Stimulated activated CD4-positive, alpha-beta T cell treated with anti-CD3 and anti-CD28 coated beads, Interleukin-2, amount 100 ng/mL, for 4 hours (primary cell): ENCODE measurements at places on chromosomes 16 and 17.

DNA sequence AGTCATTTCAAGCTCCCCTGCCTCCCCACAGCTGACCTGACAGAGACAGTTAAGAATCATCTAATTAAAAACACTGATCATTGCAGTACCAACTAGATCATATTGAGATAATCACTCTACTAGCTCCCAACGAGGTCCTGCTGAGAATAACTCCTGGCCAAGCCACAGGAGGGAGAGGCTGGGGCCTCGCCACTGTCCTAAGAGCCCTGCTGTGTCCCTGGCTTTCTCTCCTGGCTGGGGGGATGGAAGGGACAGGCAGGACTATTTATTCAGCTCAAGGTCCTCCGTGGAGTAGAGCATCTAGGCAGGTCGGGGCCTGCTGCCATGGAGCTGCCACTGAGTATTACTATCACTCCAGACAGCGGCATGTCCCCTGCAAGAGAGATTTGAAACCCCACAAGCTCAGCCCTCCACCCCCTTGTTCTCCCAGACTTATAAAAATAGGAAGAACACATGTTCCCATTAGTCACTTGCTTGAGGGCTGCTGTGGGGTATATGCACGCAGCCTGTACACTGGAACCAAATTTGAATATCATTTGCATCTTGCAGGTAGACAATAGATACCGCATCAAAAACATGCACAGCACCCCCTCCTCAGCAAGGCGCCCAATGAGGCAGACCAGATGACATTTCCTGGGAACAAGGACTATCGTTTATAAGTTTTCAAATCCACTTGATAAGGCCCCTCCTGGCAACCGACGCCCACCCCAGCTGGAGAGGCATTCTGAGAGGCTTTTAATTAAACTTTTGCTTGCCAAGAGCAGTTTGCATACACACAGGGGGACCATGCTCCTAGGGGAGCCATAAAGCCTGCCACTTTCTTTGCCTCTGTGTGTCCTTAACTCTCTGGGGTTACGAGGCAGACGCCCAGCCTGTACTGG is 385.2 kb upstream of the ZFHX3 start:
- no peak for DNase-seq

GRCh38 chr17:37726248-37726647 is 18.6 kb downstream of the HNF1B start:
- DNase-seq: no peak

DNA sequence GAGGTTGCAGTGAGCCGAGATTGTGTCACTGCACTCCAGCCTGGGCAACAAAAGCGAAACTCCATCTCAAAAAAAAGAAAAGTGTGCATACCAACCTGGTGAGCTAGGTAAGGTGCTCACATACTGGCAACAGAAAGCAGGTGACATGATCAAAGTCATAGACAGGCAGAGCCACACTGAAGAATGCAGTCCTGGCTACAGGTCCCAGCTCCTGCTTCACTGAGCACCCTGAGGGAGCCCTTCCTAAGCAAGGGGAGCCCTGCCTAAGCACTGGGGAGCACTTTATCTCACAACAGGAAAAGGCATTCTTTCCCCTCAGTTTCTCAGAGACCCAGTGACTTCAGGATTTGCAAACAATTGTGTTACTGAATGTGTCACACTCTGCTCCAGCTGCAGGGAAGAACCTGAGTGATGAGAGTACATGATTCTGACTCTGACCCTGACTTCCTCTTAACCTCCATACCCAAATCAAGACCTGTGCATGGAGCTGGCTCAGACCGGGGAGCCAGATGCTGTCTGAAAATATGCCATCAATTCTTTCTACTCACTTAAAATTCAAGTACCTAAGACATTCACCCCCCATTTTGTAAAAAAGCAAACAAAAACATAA is 40.5 kb downstream of the ANKRD11 start:
- DNase-seq: no peak

GRCh38 chr16:4115209-4115948 is 863 bp downstream of the ADCY9 start:
- DNase-seq: peak; percentile 15

DNA sequence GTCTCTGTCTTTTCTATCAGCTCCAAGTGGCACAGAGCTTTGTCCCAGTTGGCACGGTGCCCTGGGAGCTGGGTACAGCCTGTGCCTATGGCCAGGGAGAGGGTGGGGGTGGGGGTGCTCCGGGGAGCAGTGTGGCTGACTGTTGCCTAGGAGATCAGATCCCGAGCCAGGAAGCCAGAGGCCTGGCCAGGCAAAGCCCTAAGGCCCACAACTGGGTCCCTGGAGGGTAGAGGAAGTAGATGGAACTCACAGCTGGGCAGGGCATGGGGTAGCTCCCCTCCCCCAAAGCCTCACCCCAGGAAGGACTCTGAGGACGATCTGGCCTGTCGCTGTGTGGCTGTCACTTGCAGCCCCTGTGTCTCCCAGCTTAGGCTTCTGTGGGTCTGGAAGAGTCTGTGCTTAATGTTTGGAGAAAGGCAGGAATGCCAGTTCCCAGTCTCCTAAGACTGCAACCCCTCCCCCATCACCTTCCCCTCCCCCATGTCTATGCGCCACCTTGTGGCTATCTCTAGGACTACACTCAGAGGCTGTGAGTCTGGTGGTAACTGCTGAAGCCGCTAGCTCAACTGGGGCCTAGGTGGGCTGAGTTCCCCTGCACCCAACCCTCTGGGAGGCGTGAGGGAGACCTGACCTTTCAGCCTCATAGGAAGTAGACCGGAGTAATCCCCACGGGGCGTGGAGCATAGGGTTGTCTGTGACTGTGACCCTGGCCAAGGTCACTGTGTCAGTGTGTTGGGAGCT is 12.6 kb downstream of the THRA start:
- peak; percentile 61 for DNase-seq

DNA sequence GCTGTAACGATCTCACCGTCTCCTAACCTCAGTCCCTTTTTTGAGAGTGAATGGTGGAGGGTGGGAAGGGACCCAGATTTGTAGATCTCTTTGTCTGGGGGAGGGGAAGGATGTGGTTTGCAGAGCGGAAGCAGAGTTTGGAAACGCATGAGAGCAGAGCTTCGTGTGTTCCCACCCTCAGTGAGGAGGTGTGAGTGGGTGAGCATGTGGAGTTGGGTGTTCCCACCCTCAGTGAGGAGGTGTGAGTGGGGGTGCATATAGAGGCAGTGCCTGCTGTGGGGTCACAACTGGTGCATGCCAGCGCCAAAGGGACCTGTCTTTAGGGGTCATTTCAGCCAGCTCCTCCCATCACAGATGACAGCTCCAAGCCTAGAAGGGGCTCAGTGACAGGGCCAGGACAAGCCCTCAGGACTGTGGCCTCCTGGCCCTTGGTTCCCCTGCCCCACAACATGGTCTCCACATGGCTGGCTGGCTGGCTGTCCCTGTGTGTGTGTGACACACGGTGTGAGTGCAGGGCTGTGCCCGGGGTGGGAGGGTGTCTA is 1.8 kb upstream of the CISD3 start:
- peak; percentile 84 for DNase-seq

DNA sequence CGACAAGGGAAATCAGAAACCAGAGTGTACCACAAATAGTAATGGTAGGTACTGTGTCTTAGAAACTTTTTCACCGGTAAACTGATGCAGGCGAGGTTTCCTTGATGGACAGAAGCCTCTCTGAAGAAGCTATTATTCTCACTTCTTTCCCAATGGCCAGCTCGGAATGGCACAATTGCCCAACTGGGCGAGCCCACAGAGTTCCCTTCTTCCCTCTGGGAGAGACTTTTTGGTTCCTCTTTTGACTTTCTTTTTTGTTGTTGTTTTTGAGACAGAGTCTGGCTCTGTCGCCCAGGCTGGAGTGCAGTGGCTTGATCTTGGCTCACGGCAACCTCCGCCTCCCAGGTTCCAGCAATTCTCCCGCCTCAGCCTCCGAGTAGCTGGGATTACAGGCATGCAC is 16.9 kb downstream of the SLC43A2 start:
- no peak for DNase-seq

DNA sequence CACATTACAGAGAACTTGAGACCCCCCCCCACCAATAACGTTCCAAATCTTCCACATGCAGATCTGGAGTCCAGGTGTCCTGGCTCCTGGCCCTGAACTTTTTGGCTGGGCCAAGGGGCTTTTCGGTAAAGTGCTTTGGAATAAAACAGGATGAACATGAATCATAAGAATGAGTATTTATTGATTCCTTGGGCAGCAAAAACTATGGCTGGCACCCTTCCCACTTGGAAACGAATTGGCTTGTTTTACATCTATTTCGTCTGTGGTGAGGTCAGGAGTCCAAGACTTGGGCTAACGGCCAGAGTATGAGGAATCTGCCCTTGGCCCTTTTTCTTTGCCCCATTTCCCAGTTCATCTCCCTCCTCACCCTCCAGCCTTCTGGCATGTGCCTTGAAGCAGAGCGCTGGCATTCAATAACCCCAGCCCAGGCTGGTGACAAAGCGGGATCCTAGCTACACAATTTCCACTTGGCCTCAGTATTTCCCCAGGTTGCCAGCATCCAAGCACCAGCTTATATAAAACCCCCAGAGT is 4.1 kb upstream of the UBTF start:
- no peak for DNase-seq

DNA sequence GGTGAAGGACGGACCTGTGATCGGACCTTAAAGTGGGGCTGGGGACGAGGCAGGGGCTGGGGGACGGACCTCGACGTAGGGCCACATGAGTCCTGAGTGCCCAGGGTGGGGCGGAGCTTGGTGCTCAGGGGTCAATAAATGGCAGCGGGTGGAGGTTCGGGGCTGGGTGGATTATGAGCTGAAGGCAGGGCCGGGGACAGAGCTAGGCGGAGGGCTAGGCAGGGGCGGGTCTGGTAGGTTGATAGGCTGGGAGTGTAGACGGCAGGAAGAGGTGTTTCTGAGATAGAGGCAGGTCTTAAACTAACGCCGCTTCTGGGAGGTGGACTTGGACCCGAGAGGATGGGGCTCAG is 733 bp downstream of the CHRNB1 start:
- DNase-seq: no peak

DNA sequence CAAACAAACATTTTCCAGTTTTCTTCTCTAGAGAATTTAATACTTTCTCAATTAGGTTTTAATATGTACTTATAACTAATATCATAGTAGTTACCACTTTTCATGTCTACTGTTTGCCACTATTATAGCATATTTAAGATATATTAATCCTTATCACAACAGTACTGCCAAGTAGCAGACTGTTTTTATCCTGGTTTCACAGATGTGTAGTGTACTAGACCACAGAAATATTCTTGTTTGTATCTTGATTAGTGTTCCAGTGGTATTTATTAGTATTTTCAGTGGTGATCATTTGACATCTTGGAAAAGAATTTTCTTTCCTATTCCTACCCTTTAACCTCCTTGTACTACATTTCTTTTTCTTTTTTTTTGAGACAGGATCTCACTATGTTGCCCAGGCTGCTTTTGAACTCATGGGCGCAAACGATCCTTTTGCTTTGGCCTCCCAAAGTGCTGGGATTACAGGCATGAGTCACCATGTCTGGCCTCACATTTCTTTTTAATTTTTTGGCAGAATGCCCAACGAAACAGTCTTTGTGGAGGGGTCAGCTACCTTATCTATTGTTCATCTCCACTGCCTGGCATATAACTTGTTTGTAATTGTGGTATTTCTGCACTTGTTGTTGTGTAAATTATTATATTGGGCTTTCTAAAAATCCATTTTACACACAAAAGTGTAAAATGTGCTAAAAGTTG is 27.2 kb downstream of the MAP2K4 start:
- no peak for DNase-seq

GRCh38 chr17:64081802-64082799 is 47.8 kb downstream of the ERN1 start:
- DNase-seq: peak; percentile 18

GRCh38 chr17:77242118-77242851 is 101.5 kb downstream of the SEC14L1 start:
- DNase-seq: no peak

DNA sequence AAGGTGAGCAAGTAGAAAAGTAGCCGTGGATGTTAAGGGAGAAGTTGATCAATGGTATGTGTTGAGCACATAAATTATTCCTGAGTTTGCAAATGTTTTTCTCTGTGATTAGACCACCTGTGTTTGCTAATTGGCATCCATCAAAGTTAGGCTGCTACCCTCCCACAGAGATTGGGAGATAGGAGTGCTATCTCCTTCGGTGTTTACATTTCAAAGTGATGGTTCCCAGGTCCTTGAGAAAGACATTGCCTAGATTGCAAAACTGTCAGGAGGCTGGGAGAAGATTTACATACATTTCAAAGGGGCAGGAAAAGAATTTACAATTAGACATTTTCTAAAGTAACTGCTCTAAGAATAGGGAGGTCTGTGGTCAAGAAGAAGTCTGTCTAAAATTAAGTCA is 54.3 kb upstream of the CNTNAP4 start:
- DNase-seq: no peak

GRCh38 chr16:87850009-87851006 is 19.0 kb downstream of the SLC7A5 start:
- peak; percentile 54 for DNase-seq

GRCh38 chr16:28985211-28986041 is 574 bp downstream of the LAT start:
- no peak for DNase-seq

DNA sequence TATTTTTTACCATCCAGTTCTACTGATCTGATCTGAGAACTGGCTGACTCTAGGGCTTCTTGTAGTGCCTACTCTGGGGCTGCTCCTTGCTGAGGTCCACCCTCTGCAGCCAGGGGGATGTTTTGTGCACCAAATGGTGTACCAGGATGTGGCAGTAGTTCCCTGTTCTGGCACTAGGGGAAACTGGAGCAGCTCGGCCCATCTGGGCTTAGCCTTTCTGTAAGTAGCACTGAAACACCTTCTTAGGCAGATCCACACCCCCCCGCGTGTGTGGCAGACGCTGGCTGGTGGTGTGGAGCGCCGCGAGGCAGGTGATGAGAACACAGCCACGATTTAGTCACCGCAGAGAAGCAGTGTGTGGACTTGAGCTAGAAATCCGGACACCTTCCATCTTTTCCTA is 17.0 kb downstream of the DUSP14 start:
- no peak for DNase-seq

GRCh38 chr17:6069539-6070429 is at the start of gene WSCD1:
Gene WSCD1, plus strand, starts transcription at chr17:6070379. Its CDS starts 10,280 bp downstream, at chr17:6080659.
- DNase-seq: no peak

GRCh38 chr17:41793784-41794539 is 7.5 kb upstream of the JUP start:
- no peak for DNase-seq

- DNase-seq: no peak
These were observed 32.1 kb downstream of the PRKAR1A start for GRCh38 chr17:68544111-68544915.

DNA sequence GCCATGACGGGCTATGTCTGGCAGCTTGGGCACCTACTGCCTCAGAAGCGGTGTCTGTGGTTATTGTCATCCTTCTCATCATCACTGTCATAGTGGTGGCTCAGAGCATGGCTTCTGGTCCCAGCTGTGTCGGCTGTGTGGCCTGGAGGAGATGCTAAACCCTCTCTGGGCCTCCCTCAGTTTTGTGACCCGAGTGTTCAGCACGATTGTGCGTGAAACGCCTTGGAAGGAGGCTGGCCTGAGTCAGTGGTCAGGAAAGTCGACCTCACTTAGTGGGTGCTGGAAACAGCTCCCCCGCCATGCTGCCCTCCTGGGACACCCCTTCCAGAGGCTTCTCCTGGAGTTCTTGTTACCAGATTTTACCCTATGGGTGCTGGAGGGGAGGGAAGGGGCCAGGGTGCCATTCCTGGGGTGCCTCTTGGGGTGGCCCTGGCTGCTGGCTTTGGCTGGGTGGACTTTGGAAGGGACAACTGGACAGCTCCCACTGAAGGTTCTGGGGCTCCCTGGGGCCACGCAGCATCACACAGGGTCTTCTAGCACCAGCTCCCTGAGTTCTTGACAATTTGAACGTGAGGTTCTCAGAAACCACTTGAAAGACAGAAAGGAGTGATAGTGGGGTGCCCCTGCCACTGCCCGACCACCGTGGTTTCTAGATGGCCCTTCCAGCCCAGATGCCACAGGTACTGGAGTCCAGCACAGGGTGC is 226.5 kb upstream of the GSE1 start:
- no peak for DNase-seq
